ENCODE measurements at places on chromosomes 1 and 21.

DNA sequence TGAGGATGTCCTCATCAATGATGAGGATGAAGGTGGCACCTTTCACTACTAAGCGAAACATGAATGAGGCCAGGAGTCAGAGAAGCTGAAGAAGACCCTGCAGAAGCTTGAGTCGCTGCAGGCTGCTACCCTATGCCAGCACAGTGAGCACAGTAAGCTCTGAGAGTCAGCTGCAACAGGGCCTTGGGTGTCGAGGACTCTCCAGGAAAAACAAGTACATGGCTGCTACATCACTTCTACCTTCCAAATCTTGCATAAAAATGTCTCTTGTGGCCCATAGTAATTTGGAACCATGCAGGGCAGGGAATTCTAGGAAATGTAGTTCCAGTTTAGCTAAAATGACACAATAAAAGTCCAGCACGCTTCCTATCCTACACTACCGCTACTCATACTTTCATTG, 51.5 kb upstream of the KIRREL1 start:
- DNase-seq: no peak

- DNase-seq: no peak
These were observed 1.3 kb downstream of the TRIM33 start for GRCh38 chr1:114509596-114510273.

- DNase-seq: peak; percentile 66
These were observed at the start of gene VANGL2 for GRCh38 chr1:160400223-160400645. Gene VANGL2, plus strand, starts transcription at chr1:160400564. Its CDS starts 15,274 bp downstream, at chr1:160415838.

- DNase-seq: no peak
These were observed 304.0 kb downstream of the DUSP10 start for GRCh38 chr1:221437926-221438325.

DNA sequence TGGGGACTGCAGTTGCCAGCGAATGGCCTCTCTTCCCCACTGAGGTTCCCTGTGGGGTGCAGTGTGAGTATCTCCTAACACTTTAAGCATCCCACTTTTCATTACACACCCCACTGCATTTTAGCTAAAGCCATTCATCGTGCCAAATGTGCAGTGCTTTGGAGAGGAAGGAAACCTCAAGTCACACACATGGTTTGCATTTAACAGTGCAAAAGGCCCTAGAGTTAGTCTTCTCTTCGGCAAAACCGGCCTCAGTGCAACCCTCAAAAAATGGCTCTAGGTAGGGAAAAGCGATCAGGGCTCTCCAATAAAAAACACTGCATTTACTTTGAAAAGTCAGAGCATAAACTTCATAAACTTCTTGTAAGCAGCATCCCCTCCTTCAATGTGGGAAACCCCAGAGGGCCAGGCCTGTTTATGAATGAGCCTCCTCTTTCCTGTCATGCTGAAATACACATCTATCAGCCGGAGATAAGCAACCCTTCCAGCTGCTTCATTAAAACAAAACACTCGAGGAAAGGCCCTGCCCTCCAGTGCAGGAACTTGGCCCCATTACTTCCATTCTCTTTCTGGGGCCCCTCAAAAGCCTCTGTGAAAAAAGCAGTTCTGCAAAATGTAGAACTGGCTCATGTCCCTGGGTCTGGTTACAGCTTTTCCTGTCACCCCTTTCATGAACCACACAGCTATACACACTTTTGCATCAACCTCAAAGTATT, 184.0 kb downstream of the CDC7 start:
- no peak for DNase-seq

DNA sequence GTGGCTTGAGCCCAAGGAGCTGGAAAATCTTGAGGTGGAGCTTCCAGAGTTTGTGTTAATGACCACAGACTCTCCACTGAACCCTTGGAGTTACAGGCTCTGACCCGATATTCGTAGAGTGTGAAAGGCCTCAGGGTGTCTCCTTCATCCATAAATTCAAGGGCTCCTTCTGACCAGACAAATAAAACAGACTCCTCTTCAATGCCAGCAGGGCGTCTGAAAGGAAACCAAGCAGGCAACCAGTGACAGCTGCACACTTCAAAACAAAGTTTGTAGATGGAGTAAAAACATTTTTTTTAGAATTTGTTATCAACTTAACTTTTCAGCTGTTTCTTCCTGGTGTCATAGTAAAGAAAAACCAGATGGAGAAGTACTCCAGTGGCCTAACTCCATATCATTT, 161.1 kb downstream of the KCTD3 start:
- no peak for DNase-seq

DNA sequence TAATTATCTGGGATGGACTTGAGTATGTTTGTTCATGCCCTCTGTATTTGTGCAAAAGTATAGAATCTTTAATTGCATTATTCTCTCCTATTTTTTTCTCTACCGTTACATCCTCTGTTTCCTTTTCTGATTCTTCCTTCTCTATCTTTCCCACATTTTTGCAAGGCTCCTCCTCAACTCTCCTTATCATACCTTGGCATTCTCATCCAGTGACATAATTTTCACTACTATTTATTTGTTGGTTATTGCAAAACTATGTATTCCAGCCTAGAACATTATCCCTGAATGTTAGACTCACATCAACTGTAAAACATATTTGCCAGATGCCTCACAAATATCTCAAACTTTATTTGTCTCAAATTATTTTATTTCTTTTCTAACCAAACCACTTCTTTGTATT, 381.9 kb downstream of the COL11A1 start:
- DNase-seq: no peak

DNA sequence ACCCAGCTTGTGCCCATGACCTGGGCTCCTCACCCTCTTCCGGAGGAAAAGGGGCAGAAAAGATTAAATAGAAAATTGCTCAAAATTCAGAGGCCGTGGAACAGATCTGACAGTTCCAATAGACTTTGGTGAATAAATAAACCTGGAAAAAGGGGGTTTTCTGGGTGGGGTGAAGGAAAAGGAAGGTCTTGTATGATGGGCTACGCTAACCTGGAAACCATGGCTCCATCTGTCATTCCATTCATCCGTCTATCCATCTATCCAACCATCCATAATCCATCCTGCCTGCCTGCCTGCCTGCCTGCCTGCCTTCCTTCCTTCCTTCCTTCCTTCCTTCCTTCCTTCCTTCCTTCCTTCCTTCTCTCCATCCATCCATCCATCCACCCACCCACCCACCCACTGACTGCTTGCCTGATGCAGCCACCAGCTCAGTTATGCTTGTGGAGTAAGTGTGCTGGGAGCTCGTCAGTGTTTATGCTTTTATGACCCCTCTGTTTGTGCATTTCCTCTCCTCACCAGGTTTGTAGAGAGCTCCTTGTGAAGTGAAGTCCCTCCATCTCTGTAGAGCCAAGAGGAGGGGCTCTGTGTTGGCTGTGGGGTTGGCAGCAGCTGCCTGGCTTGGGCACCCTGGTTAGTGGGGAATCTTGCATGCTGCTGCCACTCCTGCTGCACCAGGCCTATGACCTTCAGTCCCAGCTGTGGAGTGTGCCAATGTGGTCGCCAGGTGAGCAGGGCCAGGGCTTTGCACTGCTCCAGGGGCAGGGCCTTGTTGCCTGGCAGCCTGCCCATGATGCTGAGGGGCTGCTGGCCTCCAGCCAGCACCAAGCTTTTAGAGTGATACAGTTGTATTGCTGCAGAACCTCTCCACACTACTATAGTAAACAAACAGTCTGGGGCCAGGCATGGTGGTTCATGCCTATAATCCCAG, 16.0 kb upstream of the POU3F1 start:
- DNase-seq: no peak

DNA sequence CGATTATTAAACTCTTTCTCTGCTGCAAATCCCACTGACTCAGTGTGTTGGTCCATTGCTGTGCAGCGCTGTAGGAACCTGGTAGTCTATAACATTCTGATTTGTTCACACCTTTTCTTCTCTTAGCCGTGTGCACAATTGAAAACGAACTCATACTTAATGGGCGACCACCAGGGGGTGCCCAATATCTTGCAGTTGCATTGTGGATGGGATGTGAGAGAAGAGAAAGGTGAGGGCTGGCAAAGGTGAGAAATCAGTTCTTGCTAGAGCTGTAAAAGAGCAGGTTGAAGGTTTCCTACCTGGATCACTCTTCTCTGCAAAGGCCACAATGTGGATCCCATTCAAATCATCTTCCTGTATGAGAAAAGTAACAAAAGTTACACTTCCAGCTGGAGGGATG, 51.0 kb downstream of the CASQ2 start:
- DNase-seq: peak; percentile 32
